Activated gamma-delta T cell treated with Interleukin-2 at 50 U/mL for 16 hours (primary cell): ENCODE measurements at places on chromosomes 1 and 21.

DNA sequence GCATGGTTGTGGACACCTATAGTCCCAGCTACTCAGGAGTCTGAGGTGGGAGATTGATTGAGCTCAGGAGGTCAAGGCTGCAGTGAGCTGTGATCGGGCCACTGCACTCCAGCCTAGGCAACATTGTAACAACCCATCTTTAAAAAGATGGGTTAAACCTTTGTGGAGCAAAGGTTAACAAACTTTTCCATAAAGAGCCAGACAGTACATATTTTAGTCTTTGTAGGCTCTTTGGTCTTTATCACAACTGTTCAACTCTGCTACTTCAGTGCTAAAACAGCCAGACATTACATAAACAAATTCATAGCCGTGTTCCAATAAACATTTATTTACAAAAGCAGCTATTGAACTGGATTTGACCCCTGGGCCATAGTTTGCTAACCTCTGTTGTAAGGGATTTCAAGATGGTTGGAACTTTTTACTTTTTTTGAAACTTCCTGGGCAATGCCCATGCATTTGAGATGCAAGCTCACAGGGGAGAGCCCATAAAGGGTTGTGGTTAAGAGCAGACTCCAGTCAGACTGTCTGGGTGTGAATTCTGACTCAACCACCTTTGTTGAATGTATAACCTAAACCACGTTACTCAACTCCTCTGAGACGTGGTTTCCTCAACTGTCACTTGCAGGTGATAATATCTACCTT is 10.8 kb downstream of the INAVA start:
- DNase-seq = peak; percentile 46

DNA sequence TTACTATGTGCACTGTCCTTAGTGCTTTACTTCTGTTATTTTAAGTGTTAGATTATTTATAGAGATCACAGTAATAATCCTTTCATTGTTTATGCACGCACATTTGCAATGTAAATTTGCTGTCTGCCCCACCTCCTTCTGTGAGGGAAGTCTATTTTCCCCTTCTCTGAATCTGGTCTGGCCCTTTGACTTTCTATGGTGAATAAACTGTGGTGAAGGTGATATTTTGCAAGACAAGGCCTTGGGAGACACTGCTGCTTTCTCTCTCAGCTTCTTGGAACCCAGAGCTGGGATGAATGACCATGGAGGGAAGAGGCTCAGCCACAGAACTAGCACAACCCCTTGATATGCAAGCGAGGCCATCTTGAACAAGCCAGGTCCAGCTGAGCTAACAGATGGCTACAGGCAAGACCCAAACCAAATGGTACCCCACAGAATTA is 156.3 kb downstream of the ST6GALNAC3 start:
- DNase-seq = no peak

GRCh38 chr1:205493241-205494085 is 11.0 kb upstream of the CDK18 start:
- DNase-seq = no peak

GRCh38 chr1:41387667-41388091 is 26.4 kb downstream of the FOXO6 start:
- DNase-seq = no peak

DNA sequence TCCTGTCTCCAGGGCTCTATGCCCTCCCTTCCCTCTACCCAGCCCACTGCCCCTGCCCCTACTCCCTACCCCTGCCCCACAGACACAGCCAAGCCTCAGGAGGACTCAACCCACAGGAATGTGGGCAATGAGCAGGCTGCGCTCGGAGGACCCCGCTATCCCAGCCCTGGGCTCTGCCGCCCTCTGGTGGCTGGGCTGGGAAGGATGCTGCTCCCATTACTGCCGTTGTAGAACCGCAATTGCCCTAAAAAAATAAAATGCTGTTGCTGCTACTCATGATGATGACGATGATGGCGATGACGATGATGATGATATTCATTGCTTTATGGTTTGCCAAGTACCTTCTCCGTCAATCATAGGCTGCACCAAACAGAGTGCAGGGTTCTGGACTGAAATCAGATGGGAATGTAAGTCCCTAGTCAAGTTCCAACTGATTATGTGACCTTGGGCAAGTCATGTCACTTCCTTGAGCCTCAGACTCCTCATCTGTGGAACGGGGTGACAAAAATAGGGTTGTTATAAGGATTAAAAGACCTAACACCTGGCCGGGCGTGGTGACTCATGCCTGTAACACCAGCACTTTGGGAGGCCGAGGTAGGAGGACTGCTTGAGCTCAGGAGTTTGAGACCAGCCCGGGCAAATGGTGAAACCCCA is 24.6 kb downstream of the ARHGEF19 start:
- DNase-seq = peak; percentile 74

- no peak for DNase-seq
Measured at GRCh38 chr21:30408782-30409494, 13.1 kb downstream of the KRTAP13-1 start.

- DNase-seq = no peak
Measured at GRCh38 chr1:99751877-99752504, 14.4 kb downstream of the FRRS1 start.

DNA sequence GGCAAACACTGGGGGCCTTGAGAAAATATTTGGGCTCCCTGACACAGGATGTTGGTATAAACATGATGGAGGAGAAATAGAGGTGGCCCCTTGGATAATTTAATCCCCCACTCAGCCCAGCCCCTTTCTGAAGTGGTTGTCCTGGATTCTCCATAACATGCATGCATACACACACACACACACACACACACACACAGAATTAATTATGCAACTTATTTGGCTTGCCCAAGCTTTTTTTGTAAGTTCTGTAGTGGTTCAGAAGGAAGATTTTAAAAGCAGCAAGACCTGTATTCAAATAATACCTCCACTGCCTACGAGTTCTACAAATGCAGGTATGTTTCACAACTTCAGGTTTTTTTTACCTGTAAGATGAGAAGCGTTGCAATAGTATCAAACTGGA is 15.0 kb downstream of the ATF3 start:
- no peak for DNase-seq

GRCh38 chr1:24075590-24075854 is 36.4 kb downstream of the MYOM3 start:
- no peak for DNase-seq

DNA sequence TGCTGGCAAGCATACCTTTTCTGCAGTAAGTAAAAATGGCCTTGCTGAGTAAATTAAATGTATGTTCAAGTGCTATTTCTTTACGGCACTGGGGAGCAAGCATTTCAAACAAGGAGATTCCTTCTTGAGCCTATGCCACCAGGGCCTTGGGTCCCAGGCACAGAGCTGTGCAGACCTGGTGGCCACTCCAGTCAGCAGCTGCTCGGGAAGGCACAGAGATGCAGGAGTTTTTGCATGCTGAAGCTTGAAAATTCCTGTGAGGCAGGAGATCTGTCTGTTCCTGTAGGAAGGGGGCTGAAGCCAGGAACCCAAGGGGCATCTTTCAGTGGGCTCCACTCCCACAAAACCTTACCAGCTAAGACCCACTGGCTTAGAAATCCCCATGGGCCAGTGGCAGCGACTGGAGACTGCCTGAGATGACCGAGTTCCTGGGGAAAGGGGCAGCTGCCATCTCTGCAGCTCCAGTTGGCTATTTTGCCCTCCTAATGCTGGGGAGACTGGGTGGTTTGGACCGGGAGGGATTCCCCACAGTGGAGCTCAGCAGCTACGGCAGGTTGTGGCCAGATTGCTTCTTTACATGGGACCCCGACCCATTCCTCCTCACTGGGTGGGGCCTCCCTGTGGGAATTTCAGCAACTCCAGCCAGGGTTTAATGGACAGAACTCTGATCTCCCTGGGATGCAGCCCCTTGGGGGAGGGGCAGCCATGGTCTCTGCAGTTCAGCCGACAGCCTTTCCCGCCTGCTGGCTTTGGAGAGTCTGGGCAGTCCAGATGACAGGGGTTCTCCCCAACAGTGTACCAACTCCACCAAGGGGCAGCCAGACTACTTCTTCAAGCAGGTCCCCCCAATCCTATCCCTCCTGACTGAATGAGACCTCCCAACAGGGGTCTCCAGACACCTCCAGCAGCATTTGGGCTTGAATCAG is 8.4 kb upstream of the PGBD2 start:
- DNase-seq = no peak

DNA sequence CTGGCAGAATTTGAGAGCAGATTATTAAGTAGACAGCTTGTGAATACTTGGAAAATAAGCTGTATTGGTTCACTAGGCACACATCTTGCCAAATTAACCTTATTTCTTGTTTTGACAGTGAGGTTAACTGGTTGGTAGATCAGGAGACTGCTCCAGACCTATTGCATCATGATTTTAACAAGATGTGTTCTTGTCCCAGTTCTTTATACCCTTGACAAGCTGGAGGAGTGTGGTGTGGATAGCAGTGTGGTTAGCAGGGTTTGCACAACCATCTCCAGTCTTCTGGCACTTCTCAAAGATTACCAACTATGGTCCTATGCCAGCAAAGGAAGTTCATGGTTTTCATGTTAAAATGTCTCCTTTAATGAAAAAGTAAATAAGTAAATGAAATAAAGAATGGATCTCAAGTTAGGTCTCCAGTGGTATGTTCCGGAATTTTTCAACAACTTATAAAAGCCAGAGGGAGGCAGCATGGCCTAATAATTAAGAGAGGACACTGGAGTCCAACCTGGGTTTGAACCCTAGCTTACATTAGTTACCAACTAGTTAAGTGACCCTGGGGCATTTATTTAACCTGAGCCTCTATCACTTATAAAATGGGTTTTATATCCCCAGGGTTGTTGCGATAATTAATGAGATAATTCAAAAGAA is 34.1 kb downstream of the DDX20 start:
- DNase-seq = no peak

DNA sequence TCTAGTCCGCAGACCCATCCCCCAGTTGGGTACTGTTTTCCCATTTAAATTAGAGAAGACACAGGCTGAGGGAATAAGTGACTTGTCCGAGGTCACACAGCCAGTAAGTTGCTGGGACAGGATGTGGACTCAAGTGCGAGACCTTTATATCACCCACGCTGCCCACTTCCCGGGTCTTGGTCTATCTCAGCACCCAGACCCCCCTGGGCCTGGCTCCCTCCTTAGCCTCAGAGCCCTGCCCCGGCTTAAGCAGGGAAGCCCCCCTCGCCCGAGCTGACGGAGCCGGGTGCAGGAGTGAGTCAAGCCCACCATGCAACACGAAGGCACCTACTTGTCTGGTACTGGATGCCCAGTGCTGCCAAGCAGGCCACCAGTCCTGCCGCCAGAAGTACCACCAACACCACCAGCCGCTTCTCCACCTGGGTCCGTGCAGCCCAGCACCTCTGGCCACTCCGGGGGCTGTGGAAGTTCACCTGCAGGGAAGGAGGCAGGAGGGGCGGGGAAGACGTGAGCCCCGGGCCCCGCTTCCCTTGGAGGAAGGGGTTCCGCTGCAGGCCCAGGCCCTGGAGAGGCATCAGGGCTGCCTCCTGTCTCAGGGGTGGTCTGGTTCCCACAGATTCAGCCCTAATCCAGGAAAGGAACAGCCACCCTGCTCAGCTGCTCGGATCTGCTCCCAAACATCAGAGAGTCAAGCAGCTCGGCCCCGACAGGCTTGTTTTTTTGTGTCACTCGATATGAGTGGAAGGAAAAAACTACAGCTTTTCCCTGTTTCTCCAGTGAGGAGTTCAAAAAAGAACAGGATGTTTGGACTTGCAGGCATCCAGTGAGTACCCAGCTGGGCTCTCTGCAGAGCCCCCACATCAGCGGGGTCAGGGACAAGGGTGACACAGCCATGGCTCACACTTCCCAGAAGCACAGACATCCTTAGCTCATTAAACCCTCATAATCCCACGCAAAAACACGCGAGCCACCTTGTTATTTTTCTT is 11.1 kb downstream of the ECE1 start:
- DNase-seq = no peak

GRCh38 chr1:154481053-154481452 is 21.0 kb upstream of the TDRD10 start:
- no peak for DNase-seq

GRCh38 chr1:178997428-178997827 is 28.3 kb upstream of the FAM20B start:
- DNase-seq = no peak

GRCh38 chr1:31151402-31151801 is 85.9 kb upstream of the PUM1 start:
- no peak for DNase-seq

- DNase-seq = no peak
Measured at GRCh38 chr1:30809514-30810263, 52.1 kb upstream of the LAPTM5 start.

DNA sequence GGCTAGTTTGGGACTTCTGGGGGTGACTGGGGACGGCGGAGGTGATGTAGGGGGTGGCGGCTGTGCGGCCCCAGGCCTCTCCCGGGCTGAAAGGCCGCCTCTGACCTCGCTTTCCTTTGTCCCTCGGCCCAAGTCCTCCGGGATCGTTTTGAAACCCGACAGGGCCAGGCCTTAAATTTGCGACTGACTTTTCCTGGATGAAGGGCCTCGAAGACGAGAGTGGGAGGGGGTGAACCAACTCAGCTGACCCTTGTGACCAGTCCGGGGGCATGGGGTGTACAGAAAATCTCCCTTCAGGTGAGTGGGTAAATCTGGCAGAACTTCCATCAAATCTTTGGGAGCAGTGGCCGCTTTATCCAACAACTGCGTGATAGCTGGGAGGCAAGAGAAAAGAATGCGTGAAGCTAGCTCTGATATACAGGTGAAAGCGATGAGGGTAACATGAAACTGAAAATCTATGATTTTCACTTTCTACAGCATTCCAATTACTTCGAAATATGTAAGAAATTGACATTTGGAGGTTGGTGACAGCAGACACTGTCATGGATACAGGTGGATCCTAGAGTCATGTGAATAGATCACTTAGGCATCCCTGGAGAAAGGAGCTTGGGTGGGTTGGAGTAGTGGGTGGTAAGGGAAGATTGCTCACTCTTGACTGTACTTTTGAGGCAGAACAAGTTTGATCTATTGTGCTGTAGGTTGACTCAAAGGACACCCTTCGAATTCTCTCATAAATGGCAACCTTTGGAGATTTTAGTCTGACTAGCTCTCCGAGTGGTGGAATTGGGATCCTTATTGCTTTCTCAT is 885 bp downstream of the AHCYL1 start:
- DNase-seq = no peak

GRCh38 chr1:69110851-69111250 is 456.9 kb upstream of the LRRC7 start:
- DNase-seq = no peak

GRCh38 chr1:5758000-5758858 is 234.0 kb downstream of the NPHP4 start:
- DNase-seq = no peak

DNA sequence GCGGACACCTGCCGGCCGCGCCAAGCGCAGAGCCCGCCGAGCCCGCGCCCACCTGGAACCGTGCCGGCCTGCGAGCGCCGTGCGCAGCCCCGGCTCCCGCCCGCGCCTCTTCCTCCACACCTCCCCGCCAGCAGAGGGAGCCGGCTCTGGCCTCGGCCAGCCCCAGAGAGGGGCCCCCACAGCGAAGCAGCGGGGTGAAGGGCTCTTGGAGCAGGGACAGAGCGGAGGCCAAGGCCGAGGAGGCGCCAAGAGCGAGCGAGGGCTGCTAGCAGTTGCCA is 50.1 kb upstream of the KRTAP19-8 start:
- no peak for DNase-seq

GRCh38 chr21:35908311-35909078 is 151.8 kb downstream of the SETD4 start:
- DNase-seq = no peak

GRCh38 chr21:17501107-17502006 is 11.5 kb upstream of the CXADR start:
- DNase-seq = no peak

GRCh38 chr1:225694151-225694603 is 41.3 kb upstream of the ENAH start:
- no peak for DNase-seq

GRCh38 chr1:235929216-235929615 is 62.5 kb upstream of the LYST start:
- no peak for DNase-seq

- DNase-seq = no peak
Measured at GRCh38 chr1:246203180-246203579, 303.9 kb downstream of the SMYD3 start.

- DNase-seq = no peak
Measured at GRCh38 chr1:204487256-204487615, 7.4 kb downstream of the PIK3C2B start.
